8988T (cell line): ENCODE measurements at places on chromosomes 5 and 9.

DNA sequence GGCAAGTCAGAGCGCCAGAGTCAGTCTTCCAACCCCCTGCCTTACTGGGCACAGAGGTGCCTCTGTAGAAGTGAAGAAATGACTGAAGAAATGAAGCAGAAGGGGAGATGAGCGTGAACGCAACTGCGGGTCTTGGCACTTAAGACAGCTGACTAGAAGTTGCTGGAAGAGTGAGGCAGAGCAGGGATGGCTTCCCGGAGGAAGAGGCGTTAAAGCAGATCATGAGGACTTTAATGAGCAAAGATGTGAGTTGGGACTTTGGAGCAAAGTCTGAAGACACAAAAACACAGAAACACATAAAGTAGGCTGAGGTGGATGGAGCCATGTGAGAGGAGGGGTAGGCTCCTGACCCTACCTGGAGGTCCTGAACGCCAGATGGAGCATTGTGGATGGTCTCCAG lies 7.2 kb downstream of the AQP3 start:
- no peak for DNase-seq

DNA sequence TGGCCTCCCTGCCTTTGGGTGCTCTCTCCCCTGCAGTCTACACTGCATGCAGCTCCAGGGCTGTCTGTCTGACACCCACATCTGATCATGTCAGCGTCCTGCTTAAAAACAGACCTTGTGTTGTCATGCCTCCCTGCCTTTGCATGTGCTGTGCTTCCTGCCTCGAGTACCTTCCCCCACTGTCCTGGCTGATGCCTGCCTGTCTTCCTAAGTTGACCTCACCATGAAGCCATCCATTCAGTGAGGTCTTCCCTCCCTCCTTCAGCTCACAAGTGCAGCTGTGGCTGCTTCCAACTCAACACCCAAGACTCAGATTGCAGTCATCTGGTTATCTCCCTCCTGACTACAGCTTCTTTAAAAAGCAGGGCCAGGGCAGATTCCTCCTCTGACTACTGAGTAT lies 5.5 kb downstream of the ANGPTL2 start:
- no peak for DNase-seq

DNA sequence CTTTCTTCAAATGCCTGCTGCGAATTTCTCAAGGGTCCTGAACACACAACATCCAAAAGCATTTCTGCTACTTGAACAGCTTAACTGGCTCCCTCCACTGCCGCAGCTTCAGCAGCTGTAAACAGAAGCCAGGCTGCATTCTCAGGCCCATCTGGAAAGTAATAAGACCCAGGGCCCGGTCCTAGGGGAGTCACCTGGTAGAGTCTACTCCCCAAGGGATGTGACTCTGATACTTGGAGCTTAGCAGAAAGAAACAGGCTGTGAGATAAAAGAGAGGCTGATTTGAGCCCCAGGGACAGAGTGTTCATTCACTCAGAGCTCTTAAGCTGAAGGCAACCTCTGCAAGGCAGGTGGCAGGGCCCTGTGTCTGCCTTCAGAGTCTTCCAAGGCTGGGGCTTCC lies 356.8 kb downstream of the SPOCK1 start:
- no peak for DNase-seq

DNA sequence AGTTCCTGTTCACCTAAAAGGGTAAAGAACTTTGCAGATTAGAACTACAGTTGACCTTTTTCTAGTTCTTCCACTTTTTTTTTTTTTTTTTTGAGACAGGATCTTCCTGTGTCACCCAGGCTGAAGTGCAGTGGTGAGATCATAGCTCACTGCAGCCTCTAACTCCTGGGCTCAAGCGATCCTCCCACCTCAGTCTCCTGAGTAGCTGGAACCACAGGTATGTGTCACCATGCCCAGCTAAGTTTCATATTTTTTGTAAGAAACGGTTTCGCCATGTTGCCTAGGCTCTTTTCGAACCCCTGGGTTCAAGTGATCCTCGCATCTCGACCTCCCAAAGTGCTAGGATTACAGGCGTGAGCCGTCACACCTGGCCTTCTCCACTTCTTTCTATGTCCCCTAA lies 39.7 kb upstream of the TNFAIP8 start:
- no peak for DNase-seq

DNA sequence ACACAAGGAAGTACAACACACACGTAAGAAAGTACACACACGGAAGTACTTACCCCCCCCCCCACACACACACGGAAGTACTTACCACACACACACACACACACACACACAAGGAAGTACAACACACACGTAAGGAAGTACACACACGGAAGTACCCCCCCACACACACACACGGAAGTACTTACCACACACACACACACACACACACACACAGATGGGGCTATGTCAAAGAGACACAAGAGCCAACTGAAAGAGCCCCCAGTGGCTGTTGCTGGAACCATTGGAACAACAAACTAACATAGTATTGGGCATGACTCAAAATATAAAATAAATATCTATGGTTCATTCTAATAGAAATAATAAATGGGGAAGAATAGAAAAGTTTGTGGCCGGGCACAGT lies 4.9 kb upstream of the MAPK9 start:
- DNase-seq, result no peak

DNA sequence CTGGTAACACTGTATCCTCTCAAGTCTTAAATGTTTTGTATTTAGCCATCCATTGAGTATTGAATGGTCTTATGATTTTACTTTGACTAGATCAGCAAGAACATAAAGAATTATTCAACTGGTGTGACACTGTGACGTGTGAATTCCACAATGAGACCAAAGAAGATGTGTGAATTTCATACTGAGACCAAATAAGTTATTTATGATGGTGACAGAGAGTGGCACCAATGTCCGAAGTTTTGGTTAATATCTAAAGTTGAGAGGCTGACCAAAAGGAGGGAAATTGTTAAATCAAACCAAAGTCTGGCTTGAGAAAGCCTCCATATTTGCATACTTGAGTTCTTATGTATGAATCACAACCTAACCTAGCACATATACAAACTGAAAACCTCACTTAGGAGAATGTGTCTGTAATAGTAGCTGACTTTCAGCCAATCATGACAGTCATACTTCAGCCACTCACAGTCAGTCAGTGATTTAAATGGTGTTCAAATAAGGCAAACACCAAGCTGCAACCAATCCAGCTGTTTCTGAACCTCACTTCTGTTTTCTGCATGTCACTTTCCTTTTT lies 31.5 kb upstream of the FAM170A start:
- no peak for DNase-seq

GRCh38 chr5:136133222-136133921 lies 727 bp downstream of the SMAD5 start:
- DNase-seq, result no peak
